ENCODE measurements at places on chromosomes 3 and 15. TPM values are rescaled to one million over a fixed set of nuclear protein-coding genes. Genes with fewer than 3 reads are reported as not detected.

GRCh38 chr3:120823156-120823555, 80.6 kb downstream of the GTF2E1 start:
- no peak for DNase-seq

- DNase-seq = no peak
These were observed 46.5 kb downstream of the SYNPR start for GRCh38 chr3:63324621-63325020.

DNA sequence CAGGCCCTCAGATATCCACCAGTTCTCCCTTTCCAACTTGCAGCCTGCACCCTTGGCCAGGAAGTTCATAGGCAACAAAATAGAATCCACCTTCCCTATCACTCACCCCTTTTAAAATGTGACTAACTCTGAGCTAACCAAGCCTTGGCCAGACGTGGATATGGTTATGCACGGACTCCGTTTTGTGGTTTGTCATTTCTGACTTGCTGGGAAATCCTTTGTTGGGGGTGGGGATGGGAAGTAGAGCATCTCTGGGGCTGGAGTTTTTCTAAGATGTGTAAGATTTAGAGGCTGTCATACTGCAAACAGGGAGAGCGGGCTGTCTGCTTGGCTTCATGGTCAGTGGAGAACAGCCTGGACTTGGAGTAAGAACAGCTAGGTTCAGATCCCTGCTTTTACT, 62.6 kb downstream of the SMAD3 start:
- DNase-seq = peak; percentile 95

GRCh38 chr3:128007033-128007424, 45.2 kb upstream of the SEC61A1 start:
- no peak for DNase-seq

DNA sequence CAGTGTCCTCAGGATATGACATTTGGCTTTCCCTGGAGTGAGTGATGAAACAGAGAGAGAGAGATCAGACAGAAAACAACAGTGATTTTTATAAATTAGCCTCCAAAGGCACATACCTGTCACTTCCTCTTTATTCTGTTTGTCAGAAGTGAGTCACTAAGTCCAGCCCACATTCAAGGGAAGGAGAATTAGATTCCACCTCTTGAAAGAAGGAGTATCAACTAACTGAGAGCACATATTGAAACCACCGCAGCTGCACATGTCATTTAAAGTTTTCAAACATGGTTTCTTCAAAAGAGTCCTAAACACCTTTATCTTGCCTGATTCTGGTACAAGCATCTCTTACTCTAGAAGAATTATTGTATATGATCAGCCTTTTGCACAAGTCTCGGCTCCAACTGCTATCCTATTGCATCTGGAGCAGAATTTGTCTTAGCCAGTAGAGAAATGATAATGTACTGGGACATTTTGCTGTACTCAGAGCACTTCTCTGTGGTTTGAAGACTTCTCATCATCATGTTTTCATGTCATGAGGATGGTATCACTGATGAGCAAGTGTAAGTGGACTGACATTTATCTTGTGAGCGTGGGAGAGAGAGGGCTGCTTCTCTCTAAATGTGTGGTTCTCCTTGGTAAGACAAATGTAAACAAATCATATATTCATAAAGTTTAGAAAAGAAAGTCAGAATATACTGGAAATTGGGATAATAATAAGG, 338.9 kb upstream of the CFAP20DC start:
- peak; percentile 14 for DNase-seq

- no peak for DNase-seq
These were observed 13.2 kb downstream of the TM4SF4 start for GRCh38 chr3:149487598-149488197.

- DNase-seq = no peak
These were observed 76.3 kb downstream of the VGLL3 start for GRCh38 chr3:86914670-86915069.

DNA sequence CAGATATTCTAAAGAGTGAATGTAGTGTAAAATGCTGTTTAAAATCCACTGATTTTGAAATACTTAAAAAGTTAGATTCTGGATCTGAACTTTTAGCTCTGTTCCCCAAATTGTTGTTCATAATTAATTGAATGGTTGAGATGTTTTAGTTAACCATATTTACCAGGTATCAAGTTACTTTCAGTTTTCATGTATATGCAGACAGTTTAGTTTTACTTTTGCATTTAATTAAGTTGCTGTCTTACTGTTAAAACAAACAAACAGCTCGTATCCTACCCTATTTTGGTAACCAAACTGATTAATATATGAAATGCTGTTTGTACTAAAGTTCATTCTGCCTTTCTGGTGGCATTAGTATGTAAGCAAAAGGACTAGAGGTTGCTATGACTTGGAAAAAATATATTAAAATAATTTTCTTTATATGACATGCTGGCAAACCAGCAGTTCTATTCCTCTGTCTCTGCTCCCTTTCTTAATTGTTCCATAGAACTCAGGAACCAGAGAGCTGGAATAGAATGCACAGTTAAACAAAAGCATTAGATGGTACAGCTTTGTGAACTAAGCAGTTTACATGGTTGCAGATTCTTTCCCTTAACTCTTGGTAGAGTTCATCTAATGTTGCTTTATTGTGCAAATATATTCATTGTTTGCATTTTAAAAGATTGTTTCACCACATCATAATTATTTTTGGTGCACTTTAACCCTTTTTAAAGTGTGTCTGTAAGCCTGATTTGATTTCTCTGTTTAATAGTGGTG, 39.5 kb upstream of the SCAANT1 start:
- no peak for DNase-seq

GRCh38 chr15:31957581-31957980, 72.7 kb upstream of the CHRNA7 start:
- DNase-seq = no peak

DNA sequence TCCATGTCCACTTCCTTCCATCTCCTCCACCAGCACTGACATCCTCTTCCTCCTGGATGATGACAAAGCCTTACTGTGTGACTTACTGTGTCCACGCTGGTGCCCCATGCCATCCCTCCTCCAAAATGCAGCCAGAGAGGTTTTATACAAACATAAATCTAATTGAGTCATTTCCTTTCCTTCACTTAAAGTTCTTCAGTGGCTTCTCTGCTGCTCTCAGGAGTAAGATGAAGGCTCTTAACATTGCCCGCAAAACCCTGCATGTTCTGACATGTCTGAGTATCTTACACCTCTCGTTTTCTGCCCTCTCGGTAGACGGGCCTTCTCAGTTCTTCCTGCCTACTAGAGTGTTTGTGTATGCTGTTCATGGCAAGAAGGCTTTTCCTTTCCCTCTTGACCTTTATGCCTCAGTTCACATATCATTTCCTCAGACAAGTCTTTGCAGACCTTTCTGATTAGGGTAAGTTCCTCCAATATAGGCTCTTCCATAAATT, 175.5 kb downstream of the CFAP20DC start:
- DNase-seq = peak; percentile 79

DNA sequence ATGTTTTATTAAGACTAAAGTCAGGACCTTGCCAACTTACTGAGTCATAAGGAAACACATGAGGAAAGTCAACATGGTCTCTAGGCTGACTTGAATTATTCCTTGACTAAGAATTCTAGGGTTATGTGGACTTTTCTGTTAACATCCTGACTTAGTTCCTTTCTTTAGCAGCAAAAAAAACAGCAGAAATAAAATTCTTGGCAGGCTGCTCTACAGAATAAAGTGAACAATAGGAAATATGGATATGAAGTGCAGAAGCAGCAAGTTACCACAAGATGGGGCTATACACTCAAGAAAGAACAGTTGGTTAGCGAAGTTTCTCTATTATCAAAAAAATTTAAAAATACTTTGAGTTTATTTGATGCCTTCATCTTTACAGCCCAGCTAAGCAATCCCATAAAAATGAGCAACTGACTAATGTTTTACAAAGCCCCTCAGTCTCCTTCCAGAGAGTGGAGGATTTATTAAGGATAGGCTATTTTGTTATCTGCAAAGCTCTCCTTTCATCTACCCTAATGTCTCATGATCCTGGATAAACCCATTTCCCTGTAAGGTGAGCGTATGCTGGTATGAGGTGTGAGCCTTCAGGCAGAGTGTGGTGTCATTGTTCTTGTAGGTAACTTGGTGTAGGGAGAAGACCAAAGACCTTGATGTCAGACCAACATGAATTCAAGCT, 23.1 kb upstream of the MCCC1 start:
- peak; percentile 51 for DNase-seq

GRCh38 chr15:42068601-42069000, 25.8 kb downstream of the PLA2G4D start:
- no peak for DNase-seq

DNA sequence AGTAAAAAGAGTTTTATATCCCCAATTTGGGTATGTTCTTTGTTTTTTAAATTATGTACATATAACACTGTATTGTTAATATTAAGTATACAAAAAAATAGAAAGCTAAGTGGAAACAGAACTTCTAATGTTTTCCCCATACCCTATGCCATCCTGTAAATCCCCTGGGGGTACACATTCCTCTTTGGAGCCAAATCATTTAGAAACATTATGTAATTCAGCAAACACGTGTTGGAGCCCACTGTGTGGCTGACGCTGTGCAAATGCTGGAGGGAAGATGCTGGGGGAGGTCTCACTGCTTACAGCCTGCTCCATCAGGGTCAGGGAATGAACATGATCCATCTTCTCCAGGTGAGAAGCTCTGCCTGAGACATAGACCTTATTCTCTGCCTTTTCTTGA, 52.8 kb downstream of the CRTC3 start:
- DNase-seq = no peak

GRCh38 chr3:107589454-107589853, 66.7 kb downstream of the BBX start:
- DNase-seq = no peak

GRCh38 chr3:183954875-183955274, 62.8 kb downstream of the ABCC5 start:
- no peak for DNase-seq

DNA sequence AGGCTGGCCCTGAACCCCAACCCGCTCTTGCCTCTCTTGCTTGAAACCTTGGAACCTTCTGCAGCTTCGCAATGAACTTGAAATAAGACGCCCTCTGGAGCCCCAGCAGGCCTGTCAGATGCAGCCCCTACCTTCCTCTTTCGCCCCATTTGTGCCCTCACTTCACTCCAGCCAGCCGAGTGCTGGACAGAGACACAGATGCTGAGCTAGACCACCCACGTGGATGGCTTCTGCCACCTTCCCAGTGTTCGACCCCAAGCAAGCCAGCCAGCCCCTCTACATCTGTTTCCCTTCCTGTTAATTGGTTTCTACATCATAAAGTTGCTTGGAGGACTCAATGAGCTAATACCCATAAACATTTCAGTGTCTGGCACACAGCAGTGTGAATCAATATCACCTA, 23.8 kb upstream of the SNRPA1 start:
- no peak for DNase-seq

GRCh38 chr15:43105077-43105736, 631 bp downstream of the UBR1 start:
- DNase-seq = peak; percentile 9

DNA sequence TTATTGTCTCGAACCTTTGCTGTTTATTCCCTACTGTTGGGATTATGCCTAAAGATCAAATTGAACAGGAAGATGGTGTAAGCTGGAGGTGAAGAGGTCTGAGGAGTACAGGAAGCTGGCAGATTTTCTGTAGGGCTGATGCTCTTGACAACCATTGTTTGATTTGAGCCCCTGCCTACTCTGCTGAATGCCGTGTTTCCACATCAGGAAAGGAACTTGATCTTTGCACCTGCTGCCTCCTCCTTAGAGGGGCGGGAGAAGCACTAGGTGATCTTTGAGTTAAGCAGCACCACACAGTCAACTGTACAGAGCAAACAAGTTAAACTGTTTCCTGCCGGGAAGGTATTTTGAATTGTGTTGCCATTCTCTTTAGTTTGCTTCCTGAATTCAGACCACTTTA, 364.6 kb upstream of the EPHA6 start:
- DNase-seq = no peak

- no peak for DNase-seq
These were observed 70.6 kb downstream of the SMAD6 start for GRCh38 chr15:66772604-66773128.

- no peak for DNase-seq
These were observed 101.5 kb upstream of the UBE2E1 start for GRCh38 chr3:23704298-23704697.

DNA sequence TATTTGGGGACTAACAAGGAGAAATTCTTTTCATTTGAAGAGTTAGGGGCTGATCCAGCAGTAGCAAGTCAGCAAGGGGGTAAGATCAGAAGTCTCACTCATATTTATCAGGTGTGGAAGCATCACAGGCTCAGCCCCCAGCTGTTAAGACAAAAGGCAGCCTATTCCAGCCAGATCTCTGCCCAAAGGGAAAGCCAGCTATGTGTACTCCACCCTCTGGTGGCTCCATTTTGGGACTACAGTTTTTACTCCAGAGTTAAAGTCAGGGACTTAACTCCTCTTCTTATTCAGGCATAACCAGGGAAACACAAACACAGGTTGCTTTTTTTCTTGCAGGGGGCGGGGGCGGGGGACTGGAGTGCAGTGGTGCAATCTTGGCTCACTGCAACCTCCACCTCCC, 19.2 kb downstream of the UBP1 start:
- DNase-seq = no peak

GRCh38 chr15:77578641-77579372, 53.9 kb downstream of the LINGO1 start:
- DNase-seq = no peak

- no peak for DNase-seq
These were observed 55.8 kb downstream of the POLR2M start for GRCh38 chr15:57762302-57762701.

GRCh38 chr15:69699096-69699495, 246.5 kb downstream of the RPLP1 start:
- DNase-seq = no peak

DNA sequence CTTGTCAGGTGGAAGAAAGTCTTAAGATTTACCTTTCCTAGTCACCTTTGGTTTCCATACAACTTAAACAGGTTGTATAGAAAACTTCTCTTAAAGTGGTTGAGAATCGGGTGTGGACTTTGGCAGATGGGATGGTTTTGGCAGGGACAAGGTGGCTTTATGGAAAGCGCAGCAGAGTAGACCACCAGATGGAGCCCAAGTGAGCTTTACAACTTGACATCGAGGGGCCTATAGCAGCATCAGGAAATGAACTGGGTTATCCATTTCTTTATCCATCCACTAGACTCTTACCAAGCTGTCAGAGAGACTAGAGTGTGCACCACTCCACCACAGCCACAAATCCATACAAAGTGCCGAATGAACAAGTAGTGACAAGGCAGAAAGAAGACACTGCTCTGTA, 85.3 kb upstream of the MBNL1 start:
- peak; percentile 26 for DNase-seq

KNG1 gene
- not detected for total RNA-seq

PLSCR2 gene
- not detected for total RNA-seq

HESX1 gene
- not detected for total RNA-seq

ATP13A4 gene
- total RNA-seq = not detected

MYH15 gene
- total RNA-seq = 1.7 TPM

Data from A172 (cell line).